ENCODE measurements at places on chromosomes 1 and 21. TPM values are rescaled to one million over a fixed set of nuclear protein-coding genes. Genes with fewer than 3 reads are reported as not detected.

The CASP9 gene
- 3.4 TPM for total RNA-seq

The FGGY gene
- 29.2 TPM for total RNA-seq

The AMPD1 gene
- total RNA-seq = not detected

The LCE1E gene
- 0.24 TPM for total RNA-seq

The BCL2L15 gene
- total RNA-seq = not detected

The MPC2 gene
- total RNA-seq = 19.2 TPM

The SEMA4A gene
- total RNA-seq = 3.4 TPM

The FAAH gene
- 13.3 TPM for total RNA-seq

The FAM163A gene
- not detected for total RNA-seq

The IGSF21 gene
- total RNA-seq = not detected

The FAM78B gene
- total RNA-seq = 0.21 TPM

The PLXNA2 gene
- total RNA-seq = 14.9 TPM

The HTR6 gene
- total RNA-seq = not detected

The STX12 gene
- total RNA-seq = 71.1 TPM

The VTCN1 gene
- total RNA-seq = 4.8 TPM

The CNTN2 gene
- under 0.01 TPM for total RNA-seq

The MMP23B gene
- total RNA-seq = 0.64 TPM

The GPR153 gene
- total RNA-seq = 16.4 TPM

The CELA3A gene
- not detected for total RNA-seq

The RUNX1 gene
- 10.4 TPM for total RNA-seq

The EPHB2 gene
- total RNA-seq = 15.1 TPM

The SAMSN1 gene
- not detected for total RNA-seq

The SLC26A9 gene
- not detected for total RNA-seq

The AADACL3 gene
- total RNA-seq = not detected

The PLEKHG5 gene
- total RNA-seq = 59.5 TPM

The INSRR gene
- not detected for total RNA-seq

The GUCA2B gene
- not detected for total RNA-seq

The MFAP2 gene
- 22.4 TPM for total RNA-seq

The MSH4 gene
- total RNA-seq = 0.21 TPM

The PDZK1 gene
- total RNA-seq = under 0.01 TPM

The SAMD11 gene
- 0.48 TPM for total RNA-seq

The ADAM30 gene
- not detected for total RNA-seq

The C1QA gene
- total RNA-seq = not detected

The TIMM17A gene
- 57.8 TPM for total RNA-seq

The CGN gene
- total RNA-seq = 3.4 TPM

The JMJD4 gene
- 35.7 TPM for total RNA-seq

The ASPM gene
- total RNA-seq = 1.1 TPM

The TTC3 gene
- 142 TPM for total RNA-seq

The TNFRSF8 gene
- total RNA-seq = not detected

The HEYL gene
- total RNA-seq = not detected

The GPR37L1 gene
- total RNA-seq = not detected

The SPRR5 gene
- total RNA-seq = not detected

Measured in tracheal epithelial cell (primary cell).